Inflammatory macrophage treated with lipopolysaccharide for 1 hour (primary cell): ENCODE measurements at places on chromosomes 5 and 9.
A peak's percentile ranks its signal among the peaks of the same experiment; 100 is the strongest.

DNA sequence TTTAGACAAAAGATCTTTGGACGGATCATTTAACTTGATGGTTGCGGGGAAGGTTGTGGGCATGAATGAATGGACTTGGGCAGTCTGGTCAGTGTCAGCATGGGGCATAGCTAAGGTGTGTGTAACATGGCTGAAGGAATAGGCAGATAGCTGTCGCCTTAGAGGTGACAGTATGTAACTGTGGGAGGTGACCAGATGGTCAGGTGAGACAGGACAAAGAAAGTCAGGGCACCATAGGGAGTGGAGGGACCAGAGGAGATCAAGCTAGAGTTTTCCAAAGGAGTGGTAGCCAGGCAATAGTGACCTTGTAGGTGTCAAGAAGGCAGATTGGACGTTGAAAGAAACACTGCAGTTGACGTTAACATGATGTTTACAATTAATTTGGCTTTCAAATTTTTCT lies 43.1 kb downstream of the MARCHF6 start:
- DNase-seq = no peak

DNA sequence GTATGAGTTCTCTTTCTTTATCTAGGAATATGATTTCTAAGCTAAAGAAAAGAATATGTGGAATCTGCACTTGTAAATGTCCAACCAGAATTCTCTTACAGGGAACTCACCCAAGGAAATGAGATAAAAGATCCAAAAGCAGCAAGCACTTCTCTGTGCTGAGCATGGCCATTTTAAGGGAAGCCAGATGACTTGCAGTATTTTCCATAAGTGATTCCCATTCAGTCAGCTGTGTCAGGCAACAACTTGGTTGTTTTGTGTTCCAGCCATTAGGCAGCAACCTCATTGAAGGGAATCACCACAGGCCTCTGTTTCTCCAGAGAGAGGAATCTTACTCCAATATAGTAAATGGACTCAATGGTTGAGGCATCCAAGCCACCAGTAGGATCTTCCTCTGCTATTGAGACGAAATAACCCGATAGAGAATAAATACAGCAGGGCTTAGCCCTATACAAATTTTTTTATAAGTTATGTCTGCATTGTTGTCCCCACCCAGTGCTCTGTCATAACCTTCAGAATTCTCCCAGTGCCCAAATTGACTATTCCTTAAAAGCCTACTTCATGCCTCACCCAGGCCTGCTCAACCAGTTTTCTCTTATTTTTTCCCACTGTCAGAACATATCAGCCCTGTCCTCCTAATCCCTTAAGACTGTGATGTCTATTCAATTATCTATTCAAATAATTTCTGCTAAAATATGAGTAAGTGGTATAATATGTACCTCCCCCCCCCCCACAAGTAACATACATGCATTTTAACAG lies 236.6 kb downstream of the PJA2 start:
- DNase-seq = no peak

GRCh38 chr5:94702729-94703128 lies 84.3 kb downstream of the SLF1 start:
- no peak for DNase-seq

DNA sequence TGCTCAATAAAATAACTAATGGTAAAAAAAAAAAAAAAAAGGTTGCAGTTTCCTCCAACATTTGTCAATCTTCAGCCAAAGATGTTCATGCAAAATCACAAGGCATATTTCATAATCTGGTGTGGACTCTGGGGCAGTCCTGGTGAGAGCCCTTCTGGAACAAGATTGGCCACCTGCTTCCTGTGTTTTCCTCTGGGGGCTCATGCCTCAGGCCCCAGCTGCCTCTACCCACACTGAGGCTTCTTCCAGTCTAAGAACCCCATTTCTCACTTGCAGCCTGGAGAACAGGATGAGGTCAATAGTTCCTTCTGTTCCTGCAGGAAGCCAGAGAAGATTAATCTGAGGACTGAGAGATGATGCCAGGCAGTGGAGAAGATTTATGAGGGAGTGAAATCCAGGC lies 492.6 kb upstream of the BRINP1 start:
- DNase-seq = no peak

DNA sequence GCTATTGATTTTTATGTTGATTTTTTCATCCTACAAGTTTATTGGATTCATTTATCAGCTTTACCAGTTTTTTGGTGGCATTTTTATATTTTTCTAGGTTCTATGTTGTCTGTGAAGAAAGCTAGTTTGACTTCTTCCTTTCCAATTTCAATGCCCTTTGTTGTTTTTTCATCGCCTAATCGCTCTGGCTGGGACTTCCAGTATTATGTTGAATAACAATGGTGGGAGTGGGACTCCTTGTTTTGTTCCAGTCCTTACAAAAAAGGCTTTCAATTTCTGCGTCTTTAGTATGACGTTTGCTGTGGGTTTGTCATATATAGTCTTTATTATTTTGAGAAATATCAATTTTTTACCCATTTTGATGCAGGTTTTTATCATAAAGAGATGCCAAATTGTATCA lies 175.6 kb upstream of the CCNH start:
- DNase-seq = no peak

DNA sequence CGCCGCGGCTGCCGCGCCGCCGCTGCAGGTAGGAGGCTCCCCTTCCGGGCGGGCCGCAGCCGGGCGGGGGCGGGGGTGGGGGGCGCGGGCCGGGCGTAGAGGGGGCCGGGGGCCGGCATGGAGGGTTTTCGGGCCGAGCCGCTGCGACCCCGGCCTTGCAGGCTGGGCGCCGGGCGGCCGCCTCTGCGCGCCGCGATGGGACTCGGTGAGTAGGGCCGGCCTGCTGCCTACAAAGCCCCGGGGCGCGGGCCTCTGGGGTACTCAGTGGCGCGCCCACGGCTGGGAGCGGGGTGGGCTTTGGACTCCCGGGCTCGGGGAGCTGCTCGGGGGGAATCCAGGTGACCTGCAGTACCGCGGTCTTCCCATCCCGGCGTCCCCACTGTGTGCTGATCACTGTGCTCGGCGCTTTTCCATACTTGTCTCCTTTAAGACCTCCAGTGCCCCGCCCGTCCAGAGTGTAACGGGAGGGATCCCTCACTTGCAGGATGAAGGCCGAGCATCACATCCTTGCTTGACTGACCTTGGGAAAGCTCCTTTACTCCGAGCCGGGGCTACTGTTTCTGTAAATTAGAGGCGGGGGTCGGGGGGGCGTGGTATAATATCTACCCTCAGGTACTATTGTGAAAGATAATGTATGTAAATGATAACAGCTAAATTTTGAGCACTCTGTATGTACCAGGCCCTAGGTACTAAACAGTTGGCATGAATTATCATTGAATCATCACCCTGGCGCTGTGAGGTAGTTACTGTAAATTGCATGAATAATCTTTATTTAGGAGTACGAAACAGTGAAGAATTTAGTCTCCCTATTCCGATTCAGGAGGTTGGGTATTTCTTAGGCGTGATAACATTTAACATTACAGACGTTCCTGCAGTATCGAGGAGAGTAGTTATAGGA lies 672 bp downstream of the MSANTD3 start:
- DNase-seq = peak; percentile 37

- no peak for DNase-seq
Observed at GRCh38 chr9:70549926-70550325, 135.5 kb upstream of the KLF9 start.
